NCI-H1694 (cell line): ENCODE measurements at places on chromosomes 12 and 14.

DNA sequence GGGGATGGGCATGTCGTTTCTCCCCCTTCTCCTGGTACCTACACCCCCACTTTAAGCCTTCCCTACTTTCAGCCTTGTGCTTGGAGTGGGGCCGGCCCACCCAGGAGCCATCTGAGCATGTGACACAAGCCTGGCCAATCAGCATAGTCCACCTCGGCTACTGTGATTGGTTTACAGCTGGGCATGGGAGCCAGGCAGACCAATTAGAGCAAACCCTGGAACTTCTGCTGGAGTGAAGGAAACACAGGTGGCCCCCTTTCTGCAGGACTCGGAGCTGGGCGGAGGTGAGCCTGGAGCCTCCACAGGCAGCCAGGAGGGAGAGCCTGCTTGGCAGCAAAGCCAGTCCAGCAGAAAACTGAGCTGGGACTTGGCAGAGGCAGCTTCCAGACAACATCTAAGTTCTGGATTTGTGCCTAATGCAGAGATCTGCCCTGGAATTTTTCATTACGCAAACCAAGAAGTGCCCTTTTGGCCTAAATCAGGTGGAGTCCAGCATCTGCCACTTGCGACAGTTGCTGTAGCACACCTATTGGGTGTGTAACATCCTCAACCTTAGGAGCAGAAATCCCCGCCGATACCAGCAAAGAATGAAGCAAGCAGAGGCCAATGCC, 59.5 kb downstream of the SCARB1 start:
- DNase-seq, result no peak

DNA sequence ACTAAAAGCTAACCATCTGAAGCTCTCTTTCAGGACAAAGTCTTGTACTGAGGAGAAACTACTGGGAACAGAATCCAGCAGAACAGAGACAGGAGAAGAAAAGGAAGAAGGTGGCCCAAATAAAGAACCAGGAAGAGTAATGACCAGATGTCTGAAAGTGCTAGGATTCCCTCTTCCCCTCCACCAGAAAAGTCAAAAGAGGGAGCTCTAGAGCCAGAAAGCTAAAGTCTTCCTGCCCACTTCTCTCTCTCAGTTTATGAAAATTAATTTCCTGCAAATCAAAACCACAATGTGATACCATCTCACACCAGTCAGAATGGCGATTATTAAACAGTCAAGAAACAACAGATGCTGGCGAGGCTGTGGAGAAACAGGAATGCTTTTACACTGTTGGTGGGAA, 47.2 kb downstream of the SPPL3 start:
- no peak for DNase-seq

GRCh38 chr12:95533985-95534384, 17.3 kb downstream of the USP44 start:
- no peak for DNase-seq

GRCh38 chr14:67241411-67242167, at the start of gene PALS1:
PALS1 (plus strand) TSS chr14:67241435; CDS start chr14:67279171, 37,736 bp downstream.
- DNase-seq, result peak; percentile 28

DNA sequence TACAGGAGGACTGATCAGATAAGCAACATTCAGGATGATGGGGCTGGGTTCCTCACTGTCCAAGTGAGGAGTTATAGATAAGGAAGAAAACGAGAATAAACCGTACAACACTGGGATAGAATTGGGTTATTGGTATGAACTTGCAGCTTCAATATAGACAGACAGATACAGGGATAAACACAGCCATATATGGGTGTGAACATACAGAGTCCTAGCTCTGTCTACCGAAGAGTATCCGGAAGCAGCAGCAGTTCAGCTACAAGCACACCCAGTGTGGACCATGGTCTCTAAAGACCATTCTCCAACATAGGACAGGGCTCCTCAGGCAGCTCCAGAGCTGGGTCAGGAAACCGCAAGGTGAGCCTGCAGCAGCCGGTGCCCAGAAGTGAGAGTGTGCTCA, 40.8 kb downstream of the CDC42BPB start:
- no peak for DNase-seq

DNA sequence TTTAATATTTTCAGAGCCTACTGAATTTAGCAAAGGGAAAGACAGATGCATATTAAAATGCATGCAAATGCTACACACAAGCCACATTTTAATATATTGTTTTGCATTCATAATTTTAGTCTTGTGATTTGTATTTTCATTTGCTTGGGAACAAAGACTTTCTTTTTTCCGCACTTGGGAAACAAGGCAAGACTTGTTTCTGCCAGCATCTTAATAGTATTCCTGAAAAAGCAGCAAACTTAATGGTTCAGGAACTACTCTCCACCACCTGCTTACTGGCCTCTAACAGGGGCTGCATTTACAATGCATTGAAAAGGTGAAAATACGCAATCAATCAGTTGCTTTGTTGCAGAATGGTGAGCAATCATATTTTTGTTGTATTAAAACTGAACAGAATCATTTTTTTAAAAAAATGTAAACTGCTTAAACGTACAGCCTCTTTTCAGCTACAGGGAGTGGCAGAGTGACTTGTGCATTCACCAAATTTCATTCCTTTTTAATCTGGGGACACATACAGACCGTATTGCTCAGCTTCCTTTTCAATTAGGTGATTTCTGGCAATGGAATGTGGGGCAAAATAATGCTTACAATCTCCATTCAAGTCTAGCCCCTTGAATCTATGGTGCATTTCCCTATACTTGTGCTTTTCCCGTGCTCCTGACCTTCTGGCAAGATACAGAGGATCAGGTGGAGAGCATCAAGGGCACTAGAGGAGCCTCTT, 144.1 kb upstream of the BTG1 start:
- DNase-seq, result no peak

GRCh38 chr12:90773491-90773890, 181.5 kb downstream of the CCER1 start:
- DNase-seq, result no peak

DNA sequence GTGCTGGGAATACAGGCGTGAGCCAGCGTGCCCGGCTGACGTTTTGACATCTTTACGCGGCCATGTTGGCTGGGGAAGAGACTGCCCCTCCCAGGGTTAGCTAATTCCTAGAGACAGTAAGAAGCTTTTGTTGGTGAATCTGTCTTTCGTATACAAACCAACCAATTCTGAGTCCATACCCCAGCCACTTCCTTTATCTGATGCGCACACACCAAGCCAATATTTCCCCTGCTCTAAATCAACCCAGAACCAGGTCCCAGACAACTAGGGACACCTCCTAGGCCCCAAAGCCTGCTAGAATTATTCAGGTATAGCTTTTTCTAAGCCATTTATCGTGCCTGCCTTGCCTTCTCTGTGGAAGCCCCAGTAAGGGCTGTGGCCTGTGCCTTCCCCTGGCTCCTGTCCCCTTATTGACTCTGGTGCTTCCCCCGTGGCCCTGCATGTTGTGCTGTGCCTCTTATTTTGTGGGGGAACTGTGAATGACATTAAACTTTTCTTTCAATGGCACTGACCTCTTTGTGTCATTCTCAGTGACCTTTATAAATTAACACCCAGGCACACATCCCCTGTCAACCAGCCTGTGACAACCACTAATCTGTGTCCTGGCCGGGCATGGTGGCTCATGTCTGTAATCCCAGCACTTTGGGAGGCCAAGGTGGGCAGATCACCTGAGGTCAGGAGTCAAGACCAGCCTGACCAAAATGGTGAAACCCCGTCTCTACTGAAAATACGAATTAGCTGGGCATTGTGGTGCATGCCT, 10.7 kb upstream of the EVL start:
- no peak for DNase-seq

GRCh38 chr14:60090864-60091519, 731 bp upstream of the PCNX4 start:
- DNase-seq, result peak; percentile 46

DNA sequence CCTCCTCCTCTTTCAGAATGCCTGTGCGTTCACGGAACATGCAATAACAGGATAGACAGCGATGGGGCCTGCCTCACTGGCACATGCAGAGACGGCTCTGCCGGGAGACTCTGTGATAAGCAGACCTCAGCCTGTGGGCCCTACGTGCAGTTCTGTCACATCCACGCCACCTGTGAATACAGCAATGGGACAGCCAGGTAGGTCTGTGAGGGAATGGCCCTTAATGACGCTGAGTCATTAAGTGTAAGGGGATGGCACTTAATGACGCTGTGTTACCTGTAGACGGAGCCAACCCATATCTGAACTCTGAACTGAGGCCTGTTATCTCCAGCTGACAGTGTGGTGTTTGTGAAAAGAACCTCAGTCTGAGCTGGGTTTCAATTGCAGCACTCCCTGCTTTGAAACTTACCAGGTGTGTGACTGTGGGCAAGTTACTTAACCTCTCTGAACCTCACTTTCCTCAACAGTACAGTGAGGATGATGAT, 86.9 kb downstream of the STAB2 start:
- no peak for DNase-seq

DNA sequence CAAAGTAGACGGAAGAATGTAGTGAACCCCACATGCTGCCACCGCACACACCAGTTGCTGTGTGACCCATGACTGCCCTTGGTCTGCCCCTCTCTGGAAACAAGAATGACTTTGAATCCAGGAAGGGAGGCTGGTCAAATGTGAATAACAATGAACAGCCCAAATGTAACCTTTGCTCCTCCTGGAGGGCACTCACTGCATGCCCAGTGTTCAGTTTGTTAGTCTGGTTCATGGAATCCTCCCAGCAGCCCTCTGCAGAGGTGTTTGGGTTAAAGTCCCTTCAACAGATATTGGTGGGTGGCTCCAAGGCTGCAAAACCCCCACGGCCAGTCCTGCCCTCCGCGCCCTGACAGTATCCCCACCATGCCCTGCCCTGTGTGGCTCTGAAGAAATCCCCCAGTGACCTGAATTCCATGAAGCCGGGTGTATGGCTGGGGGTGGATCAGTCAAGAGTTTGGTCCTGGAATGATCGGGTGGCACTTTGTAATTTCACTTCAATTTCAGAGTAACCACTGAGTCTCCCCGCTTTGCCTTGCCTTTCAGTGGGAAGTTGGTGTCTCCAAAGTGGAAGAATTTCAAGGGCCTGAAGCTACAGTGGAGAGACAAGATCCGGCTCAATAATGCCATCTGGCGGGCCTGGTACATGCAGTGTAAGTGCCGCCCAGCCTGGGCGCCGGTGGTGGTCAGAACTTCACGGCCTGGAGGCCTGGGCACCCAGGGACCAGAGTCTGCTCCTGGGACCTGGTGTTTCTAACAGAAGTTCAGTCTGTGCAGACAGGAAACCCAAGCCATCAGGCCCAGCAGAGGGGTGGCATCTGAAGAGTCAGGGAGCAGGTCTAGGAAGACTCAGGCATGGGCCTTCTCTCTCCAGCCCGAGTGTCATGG, 47.1 kb downstream of the IL31 start:
- DNase-seq, result no peak

GRCh38 chr12:42445891-42446290, 119.9 kb downstream of the PPHLN1 start:
- no peak for DNase-seq

GRCh38 chr12:88720231-88720630, 140.0 kb upstream of the KITLG start:
- DNase-seq, result no peak

- DNase-seq, result no peak
Measured at GRCh38 chr12:42204362-42204761, 33.7 kb downstream of the YAF2 start.

- no peak for DNase-seq
Measured at GRCh38 chr14:100403802-100404365, 80.7 kb downstream of the SLC25A47 start.

- DNase-seq, result no peak
Measured at GRCh38 chr12:6902448-6902847, 2.2 kb upstream of the LRRC23 start.

GRCh38 chr12:120583478-120584030, 2.4 kb upstream of the POP5 start:
- DNase-seq, result peak; percentile 63

DNA sequence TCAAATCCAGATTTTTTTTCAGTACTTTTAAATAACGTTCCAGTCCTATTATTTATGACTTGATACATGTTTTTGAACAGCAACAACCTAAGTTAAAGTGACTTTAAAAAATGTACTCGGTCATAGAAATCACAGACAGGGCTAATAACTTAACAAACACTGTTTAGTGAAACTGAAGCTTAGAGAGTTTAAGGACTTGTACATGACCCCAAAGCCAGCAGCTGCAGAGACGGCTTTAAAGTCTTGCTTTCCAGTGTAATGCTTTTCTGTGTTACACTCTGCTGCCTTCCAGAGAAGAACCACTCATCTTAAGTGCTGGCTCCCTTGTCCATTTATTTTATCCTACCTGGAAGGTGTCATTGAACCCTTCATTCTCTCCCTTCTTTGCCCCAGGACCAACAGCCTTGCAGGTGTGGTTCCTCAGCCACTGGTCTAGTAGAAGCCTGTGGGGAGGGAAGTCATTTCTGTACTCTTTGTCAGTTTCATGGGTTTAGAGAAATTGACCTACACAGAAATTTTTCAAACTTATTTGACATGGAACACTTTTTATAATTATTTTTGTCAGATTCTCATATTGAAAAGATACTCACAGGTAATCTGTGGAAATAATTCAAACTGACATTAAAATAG, 60.9 kb downstream of the NAV3 start:
- DNase-seq, result no peak

DNA sequence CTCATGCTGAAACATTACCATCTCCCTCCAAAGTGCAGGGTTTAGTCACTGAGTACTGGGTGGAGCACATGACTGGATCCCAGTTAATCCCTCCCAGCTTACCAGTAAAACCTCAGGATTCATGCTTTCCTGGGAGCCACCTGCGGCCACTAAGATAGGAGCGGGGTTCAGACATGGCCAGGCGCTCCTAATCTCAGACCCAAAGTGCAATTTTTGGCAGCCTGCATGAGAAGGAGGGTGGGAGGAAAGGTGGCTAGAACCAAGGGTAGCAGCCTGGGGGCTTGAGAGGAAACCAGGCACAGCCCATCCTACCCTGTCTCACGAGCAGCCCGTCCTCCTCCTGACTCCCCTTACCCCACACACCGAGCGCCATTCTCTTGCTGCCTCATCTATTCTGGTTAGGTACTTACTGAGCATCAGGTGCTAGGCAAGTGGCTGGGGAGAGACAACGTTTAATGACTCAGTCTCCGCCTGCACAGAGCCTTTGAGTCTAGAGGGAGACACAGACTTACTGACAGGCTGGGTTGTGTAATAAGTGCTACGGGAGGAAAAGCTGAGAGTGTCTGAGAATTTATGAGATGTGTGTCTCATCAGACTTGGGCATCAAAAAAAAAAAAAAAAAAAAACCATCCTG, 9.9 kb downstream of the GPRC5A start:
- no peak for DNase-seq

DNA sequence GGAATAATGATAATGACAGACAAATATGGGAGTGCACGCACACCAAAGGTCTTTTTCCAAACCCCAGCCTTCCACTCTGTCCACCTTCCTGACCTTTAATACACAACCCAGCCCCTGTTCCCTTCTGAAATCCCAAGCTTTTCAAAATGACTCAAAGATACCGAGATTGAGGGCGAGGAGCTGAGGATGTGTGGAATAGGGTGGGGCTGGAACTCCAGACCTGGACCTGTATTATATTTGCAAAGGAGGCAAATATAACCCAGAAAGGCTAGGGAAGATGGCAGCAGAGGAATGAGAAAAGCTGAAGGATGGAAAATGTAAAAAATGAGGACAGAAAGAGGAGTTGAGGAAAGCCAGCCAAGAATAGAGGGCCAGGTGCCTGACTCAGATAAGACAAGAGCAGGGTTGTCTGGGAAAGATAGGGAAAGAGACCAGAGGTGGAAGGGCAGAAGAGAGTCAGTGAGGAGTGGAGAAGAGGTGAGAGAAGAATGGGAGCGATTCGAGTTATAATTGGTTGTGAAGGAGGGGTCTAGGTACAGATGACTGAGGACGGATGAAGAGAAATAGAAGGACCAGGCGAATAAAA, 1.0 kb upstream of the PTMS start:
- no peak for DNase-seq
